ENCODE measurements at places on chromosomes 5 and 9.

- no peak for DNase-seq
These were observed 2.1 kb downstream of the TRAF2 start for GRCh38 chr9:136888454-136888853.

GRCh38 chr5:26813235-26813634, 225.2 kb downstream of the CDH9 start:
- DNase-seq: no peak

GRCh38 chr9:34554211-34555001, 31.6 kb upstream of the ENHO start:
- no peak for DNase-seq

DNA sequence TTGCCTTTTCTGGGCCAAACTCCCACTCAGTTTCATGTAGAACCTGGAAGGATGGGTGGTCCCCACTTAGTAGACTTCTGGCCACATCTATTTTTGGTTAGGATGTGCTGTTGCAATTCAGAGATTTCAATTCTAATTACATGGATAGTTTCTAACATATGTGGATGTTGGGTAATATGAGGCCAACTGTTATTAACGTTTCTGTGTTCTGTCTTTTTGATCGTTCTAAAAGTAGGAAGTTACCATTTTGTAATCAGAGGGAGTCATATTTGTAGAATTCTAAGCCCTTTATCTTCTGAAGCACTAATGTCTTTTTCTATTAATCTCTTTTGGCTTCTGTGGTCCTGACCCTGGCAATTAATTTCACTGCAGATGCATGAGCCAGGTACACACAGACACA, 141.6 kb upstream of the SPEF2 start:
- DNase-seq: no peak

DNA sequence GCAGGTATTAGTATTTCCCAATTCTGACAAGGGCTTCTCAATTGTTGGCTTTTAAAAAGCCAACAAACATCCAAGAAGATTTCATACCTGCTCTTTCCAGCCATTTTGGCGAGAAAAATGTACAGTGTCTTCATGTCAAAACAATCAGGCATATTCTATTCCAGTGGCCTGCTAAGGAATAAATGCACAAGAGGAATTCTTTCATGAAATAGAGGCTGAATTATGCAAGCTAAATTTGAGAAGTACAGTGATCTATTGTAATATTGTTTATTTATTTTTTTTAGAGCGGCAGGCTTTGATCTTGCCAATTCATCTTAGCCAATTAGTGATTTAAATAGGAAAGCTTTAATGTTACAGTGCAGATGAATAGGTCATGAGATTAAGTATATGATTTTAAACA, 49.3 kb downstream of the NLN start:
- no peak for DNase-seq

DNA sequence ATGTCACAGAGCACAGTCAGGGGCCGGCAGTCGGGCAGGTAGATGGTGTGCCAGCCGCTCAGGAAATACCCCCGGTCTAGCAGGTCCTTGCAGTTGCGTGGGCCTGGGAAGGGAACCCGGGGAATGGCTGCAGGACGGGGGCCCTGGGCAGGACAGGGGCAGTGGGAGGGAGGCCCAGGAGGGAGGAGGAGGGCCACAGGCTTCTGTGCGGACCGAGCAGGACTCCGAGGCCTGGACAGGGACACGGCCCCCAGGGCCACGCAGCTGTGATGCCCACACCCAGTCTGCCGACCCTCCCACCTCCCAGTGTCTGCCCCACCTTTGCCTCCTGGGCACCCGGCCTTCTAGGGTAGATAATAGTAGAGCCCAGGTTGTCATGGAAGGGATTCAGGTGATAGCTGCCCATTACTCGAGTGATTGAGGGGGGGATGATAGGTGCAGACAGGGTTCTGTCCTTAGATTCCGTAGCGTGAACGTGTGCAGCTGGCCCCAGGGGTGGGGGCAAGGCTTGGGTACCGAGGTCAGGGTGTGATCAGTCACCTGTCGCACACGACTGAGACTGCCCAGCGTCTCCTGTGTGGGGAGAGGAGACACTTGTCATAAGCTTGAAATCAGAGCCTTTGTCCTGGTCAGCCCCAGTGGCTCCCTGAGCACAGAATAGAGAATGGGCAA, 4.5 kb downstream of the FCN1 start:
- DNase-seq: no peak

Measured in CD4-positive, alpha-beta T cell treated with Interleukin-1 beta for 1 hour (primary cell).